Anterior cingulate cortex (tissue), 58 donors: ENCODE measurements at places on chromosomes 1 and 21.

GRCh38 chr1:205258719-205259118 lies 31.0 kb downstream of the TMCC2 start:
- DNase-seq: no peak

- DNase-seq: no peak
Observed at GRCh38 chr1:67103548-67103947, 31.2 kb downstream of the C1orf141 start.

- no peak for DNase-seq
Observed at GRCh38 chr21:34362670-34363069, 1.1 kb upstream of the KCNE2 start.

- DNase-seq: no peak
Observed at GRCh38 chr1:51627672-51628071, 10.8 kb downstream of the OSBPL9 start.

DNA sequence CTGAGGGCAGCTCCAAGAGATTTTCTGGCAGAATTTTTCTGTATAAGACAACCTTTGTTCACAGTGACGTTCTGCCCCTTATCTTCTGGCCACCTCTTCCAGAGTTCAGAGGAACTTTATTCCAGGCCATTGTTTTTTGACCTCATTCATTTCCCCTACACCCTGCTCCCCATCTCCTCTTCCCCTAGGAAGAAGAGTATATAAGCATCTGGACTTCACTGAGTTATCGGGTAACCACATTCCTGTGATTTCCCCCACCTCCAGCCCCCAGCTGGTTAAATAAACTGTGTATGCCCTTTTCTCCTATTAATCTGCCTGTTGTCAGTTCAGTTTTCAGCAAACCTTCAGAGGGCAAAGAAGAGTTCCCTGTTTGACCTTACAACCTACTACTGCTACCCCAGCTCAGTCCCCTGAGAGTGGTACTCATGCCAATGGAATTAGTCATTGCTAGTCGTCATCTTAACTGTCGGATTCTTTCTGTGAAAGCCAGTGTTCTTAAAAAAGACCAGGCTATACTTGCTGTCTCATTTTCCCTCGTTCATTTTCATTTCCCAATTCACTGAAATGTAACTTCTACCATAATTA lies 14.3 kb upstream of the ALG14 start:
- DNase-seq: no peak

DNA sequence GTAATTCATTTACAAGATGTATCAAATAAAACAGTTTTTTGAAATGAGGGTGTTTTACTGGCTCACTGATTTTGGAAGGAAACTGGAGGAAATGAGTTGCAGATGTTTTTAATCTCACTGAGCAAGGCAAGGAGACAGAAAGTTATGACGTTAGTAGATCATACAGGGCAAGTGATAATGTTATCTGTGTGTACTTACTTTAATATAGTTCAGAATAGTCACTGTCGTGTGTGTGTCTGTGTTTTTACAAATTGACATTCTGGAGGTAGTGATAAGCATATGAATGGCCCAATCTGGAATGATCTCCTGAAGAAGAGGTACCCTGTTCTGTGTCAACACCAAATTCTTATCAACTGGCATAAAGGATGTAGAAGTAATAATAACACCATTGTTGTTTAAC lies 1.9 kb upstream of the GBP4 start:
- DNase-seq: no peak

DNA sequence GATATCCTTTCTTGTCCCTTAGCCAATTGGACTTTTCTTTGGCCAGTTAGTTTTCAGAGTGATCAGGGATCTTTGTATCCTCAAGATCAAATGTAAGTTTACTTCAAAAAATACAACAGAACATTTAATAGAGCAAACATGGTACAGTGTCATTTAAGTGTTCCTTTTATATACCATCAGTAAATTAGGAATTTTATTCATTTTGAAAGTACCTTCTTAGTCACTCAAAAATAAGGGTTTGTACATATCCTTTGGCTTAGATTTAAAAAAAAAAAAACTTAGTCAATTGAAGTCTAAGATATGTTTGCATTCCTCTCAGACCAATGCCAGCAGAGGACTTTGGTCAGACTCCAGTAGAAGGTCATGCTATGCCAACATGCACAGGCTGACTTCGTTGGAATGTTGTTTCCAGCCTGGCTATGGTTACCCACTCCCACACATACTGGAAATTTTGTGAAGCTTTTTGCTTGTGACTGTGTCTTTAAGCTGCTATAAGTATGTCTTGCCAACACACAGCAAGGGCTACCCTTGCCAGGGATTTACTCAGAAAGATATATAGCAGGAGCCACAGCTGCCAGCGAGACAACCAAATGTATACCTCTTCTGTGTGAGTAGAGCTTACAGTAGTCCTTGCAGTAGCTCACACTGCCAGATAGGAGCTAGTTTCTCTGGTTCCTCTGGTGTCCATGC lies 81.5 kb upstream of the LRIF1 start:
- no peak for DNase-seq

- no peak for DNase-seq
Observed at GRCh38 chr1:41541592-41541952, 57.1 kb upstream of the EDN2 start.

GRCh38 chr1:164785841-164786534 lies 227.0 kb downstream of the PBX1 start:
- DNase-seq: no peak

- DNase-seq: no peak
Observed at GRCh38 chr1:155884031-155884960, 24.9 kb downstream of the SYT11 start.

GRCh38 chr1:49106445-49106844 lies 329.8 kb upstream of the BEND5 start:
- DNase-seq: no peak

DNA sequence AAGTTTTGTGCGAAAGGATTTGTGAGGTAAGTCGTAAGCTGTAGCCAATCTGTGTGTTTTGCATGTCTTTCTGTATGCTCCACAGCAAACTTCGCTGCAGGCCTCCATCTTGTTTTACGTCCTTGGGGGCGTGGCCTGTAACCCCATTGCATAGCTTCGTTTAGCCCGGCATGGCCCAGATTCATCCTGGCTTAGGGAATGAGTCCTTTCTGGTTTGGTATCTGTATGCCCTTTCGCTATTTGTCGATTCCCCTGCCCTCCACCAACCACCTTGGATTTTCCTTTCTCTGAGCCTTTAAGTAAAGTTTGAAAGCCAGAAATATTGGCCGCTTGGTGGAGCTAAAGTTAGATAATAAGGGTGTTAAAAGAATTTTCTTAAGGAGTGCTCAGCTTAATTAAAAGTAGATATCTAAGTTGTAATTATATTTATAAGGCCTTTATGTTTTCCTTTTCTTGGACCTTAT lies 1.1 kb downstream of the THEM4 start:
- DNase-seq: no peak

DNA sequence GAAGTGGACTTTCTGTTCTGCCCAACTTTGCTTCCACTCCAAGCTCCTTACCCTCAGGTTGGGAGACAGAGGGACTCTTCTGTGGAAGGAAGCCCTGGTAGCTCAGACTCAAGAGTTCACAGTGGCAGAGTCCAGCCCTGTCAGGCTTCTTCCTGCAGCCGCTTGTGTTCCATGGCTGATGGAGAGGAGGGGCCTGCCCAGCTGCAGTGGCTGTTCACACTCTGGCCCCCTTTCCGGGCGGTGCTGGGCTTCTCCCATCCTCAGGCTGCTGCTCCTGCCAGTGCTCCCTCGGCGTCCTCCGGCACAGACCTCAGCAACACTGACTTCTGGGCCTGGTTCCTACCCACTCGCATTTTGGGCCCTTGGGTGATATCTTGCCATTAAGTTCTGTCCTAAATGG lies 4.0 kb downstream of the KRTAP10-1 start:
- no peak for DNase-seq

- DNase-seq: no peak
Observed at GRCh38 chr1:70745199-70745598, 302.4 kb downstream of the PTGER3 start.

- DNase-seq: no peak
Observed at GRCh38 chr21:45419162-45419561, 14.2 kb downstream of the COL18A1 start.

DNA sequence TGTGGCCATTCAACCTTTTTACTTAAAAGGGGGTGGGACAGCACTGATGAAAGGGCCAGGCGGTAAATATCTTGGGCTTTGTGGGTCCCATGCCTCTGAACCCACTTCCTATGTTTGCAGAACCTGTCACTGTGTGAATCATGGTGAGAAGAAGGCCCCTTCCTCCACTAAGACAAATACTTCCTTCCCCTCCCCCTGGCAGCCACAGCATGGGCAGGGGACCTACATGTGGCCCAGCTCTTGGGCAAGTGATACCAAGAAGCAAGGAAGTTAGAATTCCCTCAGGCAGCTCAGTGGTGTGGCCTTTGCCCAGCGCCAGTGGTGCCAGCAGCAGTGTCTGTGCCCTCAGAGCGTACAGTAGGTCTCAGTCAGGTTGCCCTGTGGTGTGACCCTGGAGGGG lies 168.6 kb downstream of the TRIM33 start:
- DNase-seq: no peak

- no peak for DNase-seq
Observed at GRCh38 chr21:37536616-37537278, 170.2 kb downstream of the DYRK1A start.

GRCh38 chr1:119141020-119141424 lies 569 bp upstream of the WARS2 start:
- no peak for DNase-seq

- DNase-seq: no peak
Observed at GRCh38 chr1:111989531-111990025, at the start of gene KCND3. TSS of gene KCND3 (minus strand) at chr1:111989668.

DNA sequence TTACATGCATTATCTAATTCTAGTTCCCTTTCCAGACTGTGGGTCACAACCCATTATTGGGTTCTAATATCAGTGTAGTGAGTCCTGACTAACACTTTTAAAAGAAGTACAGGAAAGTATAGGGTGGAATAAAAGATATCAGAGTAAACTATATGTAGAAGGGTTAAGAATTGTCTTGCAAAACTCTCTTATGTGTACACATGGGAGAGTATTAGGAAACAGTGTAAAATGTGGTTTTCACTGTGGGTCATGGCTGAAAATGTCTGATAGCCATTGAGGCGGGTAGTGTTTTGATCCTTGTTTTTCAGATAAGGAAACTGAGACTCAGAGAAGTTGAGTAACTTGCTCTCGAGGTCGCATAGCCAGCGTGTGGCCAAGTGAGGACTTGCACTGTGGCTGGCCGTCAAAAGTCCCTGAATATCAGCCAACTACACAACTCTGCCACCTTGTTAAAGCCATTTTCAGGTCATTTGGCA lies 18.5 kb upstream of the MTARC1 start:
- no peak for DNase-seq
